ENCODE measurements at places on chromosomes 6 and 20.

DNA sequence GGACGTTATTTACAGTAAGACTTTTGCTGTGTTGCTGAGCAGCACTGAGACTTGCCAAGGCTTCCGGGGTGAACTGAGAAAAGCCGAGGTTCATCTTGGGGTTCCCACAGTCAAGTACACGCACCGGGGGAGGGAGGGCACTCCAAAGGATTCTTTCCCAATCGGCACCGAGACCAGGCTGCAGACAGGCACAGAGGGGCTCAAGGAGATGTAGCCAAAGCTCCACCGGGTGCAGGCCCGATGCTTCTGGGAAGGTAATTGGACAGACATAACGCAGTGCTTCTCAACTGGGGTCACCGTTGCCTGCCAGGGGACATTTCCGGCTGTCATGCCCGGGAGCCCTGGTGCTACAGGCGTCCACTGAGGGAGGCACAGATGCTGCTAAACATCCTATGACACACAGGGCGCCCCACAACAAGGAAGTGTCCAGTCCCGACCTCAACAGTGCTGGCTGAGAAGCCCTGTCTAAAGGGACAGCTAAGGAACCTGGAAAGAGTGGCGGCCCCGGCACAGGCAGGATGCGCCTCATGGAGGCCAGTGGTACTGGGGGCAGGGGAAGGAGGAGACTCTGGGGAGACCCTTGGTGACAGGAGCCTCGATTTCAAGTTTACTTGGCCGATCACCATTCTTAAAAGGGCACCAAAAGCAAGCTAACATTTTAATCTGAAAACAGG lies 92.9 kb downstream of the RAMACL start:
- DNase-seq = no peak

DNA sequence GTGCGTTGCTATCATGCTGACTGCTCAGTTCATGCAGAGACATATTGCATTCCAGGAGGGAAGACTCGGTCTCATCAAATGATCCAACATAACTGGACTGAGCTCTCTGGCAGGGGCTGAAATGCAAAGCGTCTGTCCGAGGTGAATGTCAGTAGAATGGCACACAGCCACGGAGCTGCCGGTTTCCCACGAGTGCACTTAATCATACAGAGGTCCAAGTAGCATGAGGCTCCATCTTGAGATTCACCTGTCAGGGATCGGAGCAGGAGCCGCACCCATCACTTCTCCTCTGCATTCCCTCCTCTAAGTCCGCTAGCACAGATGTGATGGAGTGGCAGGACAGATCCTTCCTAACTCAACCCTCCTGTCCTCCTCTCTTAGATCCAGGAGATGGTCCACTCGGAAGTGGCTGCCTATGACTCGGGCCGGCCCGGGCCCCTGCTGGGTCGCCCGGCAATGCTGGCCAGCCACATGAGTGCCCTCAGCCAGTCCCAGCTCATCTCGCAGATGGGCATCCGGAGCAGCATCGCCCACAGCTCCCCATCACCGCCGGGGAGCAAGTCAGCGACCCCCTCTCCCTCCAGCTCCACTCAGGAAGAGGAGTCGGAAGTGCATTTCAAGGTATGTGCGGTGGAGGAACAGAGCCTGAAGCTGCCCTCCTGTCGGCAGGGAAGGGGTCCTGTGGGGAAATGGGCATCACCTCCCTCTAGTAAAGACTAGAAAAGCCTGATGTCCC lies 135.9 kb downstream of the JPH2 start:
- no peak for DNase-seq

GRCh38 chr6:131758920-131759319 lies 48.1 kb upstream of the CTAGE9 start:
- no peak for DNase-seq

DNA sequence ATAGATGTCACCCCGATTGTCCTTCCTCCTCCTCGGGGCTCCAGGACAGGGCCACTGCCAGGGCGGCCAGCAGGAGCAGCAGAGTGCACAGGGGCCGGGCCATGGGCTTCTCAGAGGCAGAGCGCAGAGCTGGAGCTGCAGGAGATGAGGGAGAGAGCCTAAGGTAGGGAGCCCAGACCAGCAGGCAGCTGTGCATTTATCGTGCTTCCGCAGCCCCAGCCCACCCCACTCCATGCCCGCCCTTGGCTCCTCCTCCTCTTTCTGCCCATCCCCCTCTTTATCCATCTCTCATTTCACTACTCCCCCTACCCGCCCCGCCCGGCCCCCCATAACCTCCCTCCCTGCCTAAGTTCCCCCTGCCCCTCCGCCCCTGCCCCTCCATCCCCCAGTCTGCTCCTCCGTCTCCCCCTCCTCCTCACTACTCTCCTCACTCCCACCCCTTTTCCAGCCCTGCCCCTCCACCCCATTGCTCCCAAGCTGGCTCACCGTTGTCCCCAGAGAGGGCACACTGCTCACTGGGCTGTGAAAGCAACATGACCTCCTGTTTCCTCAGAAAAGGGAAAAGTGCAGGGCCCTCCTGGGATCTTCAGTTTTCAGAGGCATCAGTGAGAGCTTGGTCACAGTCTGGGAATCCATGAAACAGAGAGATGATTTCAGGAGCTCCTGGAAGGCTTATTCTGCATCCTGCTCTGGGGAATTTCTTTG lies 25.5 kb upstream of the CST1 start:
- DNase-seq = no peak

DNA sequence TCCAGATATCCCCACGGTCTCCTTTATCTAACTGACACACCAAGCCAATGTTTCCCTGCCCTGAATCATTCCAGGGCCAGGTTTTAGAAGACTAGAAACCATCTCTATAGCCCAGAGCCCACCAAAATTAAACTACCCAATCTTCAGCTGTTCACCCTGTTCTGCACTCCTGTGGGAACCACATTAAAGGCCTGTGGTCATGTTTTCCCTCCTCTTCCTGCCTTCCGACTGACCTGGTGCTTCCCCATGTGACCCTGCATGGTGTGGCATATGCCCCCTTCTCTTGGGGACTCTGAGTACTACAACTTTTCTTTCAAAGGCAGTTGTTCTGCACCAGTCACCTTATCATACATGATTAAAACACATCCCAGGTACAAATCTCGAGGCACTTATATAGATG lies 155.0 kb downstream of the TMEM200A start:
- DNase-seq = no peak

GRCh38 chr6:15386110-15386755 lies 140.4 kb downstream of the JARID2 start:
- DNase-seq = no peak

GRCh38 chr20:42474646-42475045 lies 715.1 kb downstream of the PTPRT start:
- no peak for DNase-seq

DNA sequence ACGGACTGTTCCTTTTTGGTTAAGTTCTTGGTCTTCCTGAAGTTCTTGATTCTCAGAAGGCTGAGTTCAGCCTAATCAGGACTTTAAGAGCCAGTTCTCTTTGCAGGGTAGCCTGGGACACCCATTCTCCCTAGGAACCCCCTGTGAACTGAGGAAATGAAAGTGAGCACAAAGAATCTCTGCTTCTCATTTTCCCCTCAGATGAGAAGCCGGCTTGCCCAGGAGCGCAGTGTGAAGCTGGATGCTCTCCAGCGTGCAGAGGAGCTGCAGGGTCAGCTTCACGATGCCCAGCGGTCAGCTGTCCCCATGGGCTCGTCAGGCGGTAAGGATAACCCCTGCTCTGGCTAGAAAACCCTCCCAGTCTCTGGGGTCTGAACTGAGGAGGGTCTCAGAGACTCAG lies 34.0 kb downstream of the CD164 start:
- no peak for DNase-seq

DNA sequence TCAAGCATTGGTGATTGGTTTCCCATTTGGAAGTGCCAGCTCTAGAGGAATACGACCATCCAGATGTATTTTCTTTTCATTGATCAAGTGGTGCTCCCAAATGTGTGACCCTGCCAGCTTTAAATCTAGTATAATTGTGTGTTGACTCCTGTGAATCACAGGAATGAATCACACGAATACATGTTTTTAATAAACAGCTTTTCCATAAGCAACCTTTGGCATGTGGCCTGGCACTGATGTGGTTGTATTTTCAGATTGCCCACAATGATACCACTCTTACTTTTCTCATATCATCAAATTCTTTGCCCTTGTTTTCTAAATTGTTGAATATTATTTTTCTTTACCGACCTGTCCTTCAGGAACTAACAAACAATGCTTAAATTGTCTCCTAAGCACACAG lies 367 bp downstream of the GSTA3 start:
- no peak for DNase-seq

GRCh38 chr20:25276533-25277050 lies 28.7 kb downstream of the PYGB start:
- no peak for DNase-seq

Data from activated CD4-positive, alpha-beta T cell treated with anti-CD3 and anti-CD28 coated beads, Interleukin-2, amount 50 U/mL, for 48 hours (primary cell).